Dermis blood vessel endothelial cell (primary cell): ENCODE measurements at places on chromosomes 13 and 19. TPM values are rescaled to one million over a fixed set of nuclear protein-coding genes. Genes with fewer than 3 reads are reported as not detected.

GRCh38 chr19:56117376-56117884, 3.7 kb downstream of the ZNF787 start:
- DNase-seq = no peak

- no peak for DNase-seq
Measured at GRCh38 chr19:35249146-35249847, 495 bp downstream of the LSR start.

DNA sequence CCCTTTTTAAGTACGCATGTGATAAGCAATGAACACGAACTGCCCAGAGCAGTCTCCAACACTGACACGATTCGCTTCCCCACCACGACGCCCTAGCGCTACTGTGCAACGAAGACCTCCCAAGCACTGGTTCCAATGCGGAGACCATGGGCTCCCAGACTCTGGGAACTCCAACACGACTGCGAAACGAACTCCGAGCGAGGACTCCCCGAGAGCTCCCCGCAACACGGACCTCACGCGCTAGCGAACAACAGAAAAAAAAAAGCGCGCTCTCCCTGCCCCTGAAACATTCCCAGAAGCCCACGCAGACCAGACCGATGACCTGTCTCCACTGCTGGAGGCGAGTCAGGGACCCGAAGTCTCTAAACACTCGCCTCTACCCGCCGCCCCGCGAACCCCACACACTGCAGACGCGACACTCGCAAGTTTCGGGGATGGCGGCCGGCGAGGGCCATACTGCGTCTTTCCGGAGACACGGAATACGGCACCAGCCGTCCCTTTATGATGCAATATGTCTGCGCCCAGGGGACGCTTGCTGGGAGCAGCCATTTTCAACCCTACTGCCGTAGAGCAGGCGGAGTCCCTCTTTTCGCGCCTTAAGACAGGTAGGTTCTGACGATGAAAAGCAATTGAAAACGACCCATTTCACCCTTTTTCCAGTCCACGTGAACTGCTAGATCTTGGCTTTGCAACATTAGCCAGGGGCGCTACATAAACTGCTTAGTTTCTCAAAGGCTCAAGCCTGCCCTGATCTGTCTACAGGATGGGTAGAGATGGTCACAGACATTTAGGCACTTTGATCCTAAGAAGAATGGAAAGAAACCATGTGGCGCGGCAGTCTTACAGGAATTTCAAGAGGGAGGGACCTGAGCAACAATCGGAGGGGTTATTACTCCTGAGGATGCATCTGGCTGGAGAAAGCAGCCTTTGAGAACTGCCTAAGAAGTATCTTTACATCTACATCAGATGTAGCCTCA, at the start of gene ZNF577:
Gene ZNF577 (minus strand): TSS at position 430 of the 977 bp plus-strand sequence. CDS start 7,569 bp downstream, outside the sequence.
- peak; percentile 95 for DNase-seq

- no peak for DNase-seq
Measured at GRCh38 chr19:36049080-36049698, 4.9 kb downstream of the THAP8 start.

DNA sequence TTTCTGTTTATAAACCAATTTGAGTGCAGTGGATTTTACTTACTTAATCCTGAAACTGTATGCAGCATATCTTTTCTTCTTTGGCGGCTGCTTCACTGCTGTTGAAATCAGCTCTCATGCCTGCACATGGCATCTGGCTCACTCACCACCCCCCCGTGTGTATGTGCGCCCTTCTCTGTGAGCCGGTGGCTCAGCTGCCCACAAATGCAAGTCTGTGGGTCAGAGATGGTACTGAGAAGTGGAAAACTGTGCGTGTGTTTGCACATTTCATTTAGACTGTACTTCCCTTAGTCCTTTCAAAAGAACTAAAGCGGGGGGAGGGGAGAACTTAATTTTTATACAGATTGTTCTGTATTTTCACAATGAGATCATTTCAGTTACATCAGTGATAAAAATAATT, 307.6 kb downstream of the SHISA2 start:
- DNase-seq = no peak

DNA sequence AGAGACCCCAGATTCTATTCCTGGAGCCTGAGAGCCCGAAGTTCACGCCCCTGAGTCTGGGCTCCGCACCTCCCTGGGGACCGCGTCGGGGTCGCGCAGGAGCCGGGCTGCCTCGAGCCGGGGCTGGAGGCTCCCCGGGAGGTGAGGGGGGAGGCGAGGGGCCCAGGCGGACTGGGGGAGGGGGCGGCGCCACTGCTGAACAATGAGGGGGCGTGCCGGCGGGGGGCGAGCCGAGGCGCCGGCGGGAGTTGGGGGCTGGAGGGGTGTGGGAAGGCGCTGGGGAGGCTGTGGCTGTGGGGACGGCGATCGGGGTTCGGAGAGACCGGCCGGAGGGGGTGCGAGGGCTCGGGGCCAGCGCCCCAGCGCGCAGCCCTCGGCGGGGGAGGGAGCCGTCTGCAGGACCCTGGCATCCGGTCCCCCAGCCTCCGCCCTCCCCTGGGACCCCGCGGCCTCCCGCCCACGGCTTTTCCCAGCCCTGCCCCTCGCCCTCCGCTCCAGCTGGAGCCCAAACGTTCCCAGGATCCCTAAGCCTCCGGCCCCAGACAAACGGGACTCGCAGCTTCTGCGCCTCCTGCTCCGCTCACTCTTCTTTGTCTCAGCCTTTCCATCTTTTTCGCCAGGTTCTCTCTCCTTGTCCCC, 922 bp downstream of the PLEKHG2 start:
- DNase-seq = peak; percentile 75

- no peak for DNase-seq
Measured at GRCh38 chr13:113020323-113021080, 51.5 kb downstream of the MCF2L start.

DNA sequence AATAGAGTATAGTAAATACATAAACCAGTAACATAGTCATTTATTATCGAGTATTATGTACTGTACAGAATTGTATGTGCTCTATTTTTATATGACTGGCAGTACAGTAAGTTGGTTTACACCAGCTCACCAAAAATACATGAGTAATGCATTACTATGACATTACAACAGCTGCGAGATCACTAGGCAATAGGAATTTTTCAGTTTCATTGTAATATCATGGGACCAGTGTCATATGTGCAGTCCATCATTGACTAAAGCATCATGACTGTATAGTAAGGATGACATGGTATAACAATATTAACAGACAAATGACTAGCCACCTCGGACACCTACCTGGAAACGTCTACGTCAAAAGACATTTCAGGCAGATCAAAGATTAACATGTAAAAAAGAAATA, 33.6 kb downstream of the ATP7B start:
- DNase-seq = no peak

DNA sequence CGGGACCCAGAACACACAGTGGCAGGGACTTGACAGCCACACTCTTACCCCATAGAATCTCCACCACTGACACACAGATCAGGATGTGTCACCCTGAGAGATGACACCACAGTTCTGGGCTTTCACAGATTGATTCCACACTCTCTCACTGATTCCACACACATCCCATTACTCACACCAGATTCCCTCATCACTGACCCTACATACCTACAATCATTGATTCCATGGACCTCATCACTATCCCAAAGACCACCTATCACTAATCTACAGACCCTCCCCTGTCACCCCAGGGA, 57.6 kb upstream of the ZNF527 start:
- DNase-seq = no peak

- DNase-seq = no peak
Measured at GRCh38 chr13:42656161-42656560, 82.2 kb downstream of the TNFSF11 start.

GRCh38 chr19:12295191-12295590, 508 bp upstream of the ZNF44 start:
- DNase-seq = no peak

DNA sequence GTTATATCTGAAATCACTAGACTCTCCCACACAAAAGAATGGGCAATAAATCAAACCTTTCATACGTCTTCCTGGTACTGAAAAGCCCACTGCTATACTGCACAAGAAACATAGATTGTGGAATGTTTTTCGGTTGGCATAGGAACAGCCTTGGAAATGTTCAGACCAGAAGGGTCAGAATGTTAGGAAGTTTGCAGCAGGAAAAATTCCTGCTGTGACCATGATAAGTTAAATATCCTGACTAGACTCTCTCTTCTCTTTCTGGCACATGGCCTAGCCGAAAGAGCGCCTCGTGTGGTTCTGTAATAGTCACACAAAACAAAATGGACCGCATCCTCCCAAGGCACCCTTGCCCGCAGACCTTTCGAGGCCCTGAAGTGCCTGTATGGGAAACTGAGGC, 427.2 kb downstream of the COG6 start:
- DNase-seq = peak; percentile 98

GRCh38 chr19:41416194-41416674, 10.9 kb downstream of the B3GNT8 start:
- DNase-seq = no peak

- no peak for DNase-seq
Measured at GRCh38 chr13:30375265-30375835, 46.9 kb upstream of the UBE2L5 start.

DNA sequence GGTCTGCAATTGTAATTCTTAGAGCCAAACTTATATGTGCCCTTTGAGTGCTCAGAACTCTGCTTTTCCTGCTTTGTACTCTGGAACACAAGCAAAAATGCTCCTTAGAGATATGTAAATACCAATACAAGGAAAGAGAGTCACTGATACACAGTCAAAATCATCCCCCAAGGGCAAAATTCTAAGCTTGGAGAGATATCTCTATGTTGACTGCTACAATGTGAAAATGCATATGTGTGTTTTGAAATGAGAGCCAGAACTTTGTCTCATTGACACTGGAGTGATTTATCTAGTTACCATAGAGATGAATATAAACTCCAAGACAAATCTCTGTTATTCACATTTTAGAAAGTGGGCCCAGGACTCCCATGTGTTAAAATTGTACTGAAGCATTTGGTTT, 494.8 kb upstream of the SLITRK1 start:
- no peak for DNase-seq

DNA sequence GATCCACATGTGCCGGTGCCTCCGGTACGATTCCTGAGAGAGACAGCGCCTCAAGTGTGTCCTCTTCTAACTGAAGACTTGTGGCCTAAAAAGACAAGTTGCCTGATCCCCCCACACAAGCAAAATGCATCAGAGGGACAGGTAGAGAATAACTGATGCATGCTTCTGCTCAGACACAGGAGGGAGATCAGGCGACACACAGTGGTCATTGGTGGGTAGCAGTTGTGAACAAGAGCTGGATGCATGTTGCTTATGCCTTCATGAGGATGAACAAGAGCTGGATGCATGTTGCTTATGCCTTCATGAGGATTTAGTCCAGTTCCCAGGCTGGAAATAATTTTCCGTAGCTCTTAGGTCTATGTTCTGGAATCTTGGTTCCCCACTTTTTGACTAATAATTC, 505.6 kb downstream of the MYO16 start:
- DNase-seq = no peak

- DNase-seq = no peak
Measured at GRCh38 chr19:58355215-58355796, 2.0 kb upstream of the A1BG start.

- DNase-seq = no peak
Measured at GRCh38 chr13:89910166-89910565, 1437.3 kb upstream of the MIR17HG start.

DNA sequence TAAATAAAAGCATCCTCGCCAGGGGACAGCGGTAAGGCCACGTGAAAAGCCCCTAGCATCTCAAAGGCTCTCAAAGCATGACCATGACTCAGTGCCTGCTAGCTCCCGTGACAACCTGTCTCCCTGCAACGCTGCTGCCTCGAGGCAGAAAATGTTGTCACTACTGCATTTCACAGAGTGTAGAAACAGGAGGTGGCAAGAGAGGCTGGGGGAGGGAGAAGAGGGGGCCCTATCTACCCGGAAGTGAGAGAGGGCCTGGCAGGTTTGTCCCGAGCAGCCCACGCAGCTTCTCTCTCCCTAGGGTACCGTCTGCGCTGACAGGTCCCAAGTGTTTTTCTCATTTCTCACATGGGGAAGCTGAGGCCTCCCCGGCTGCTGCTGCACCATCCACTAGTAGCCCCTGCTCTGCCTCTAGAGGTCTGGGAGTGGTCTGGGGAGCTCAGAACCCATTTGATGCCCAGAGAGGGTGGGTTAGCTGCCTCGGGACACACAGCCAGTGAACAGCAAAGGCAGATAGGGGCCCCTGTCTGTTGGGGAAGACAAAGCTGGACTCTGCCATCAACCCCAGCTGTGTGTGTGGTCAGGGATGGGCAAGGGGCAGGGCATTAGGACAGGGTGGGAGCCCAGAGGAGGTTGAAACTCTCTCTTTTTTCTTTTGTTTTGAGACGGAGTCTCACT, 3.7 kb downstream of the TINCR start:
- no peak for DNase-seq

DNA sequence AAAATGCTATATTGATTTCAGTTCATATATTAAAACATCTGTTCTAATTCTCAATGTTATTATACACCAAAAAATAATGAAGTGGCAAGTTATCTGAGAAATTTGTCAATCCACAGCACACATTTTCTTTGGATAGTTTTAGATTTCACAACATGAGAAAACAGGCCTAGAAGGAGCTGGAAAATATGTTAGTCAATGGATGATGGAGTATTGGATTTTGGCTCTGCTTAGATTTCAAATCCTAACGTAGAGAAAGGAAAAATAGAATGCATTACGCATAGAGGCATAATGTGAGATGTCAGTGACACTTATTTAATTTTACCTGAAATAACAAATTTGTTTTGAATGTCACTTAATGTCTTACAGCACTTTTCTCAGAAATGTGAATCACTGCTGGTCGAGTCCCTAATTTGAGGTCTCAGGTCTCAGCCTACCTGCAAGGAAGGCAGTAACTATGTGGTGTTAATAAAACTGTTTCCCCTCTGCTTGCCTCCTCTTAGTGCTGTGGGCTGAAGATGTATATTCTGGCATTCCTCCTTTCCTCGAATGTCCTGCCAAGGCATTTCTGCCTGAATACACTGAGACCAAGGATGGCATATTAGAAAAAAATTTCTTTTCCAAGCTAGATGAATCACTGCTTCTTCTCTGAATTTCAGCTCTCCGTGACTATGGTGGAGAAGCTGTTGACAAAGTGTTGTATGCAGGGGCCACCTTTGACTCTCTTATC, 232.4 kb downstream of the POSTN start:
- no peak for DNase-seq

DNA sequence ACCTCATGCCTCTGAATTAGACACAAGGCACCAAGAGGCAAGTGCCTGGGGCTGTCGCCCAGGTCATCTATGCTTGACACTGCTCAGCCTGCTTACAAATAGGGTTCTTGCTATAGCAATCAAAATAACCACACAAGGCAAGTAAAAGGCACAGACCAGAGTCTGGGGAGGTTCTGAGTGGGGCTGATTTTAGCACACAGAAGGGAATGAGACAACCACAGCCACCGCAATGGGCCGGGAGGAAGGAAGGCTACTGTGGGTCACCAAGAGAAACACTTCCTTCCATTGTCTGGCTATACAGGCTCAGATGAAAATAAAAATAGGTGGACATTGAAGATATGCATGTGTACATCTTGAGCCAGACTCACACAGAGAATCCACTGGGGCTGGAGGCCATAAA, 159.1 kb downstream of the DLEU7 start:
- DNase-seq = peak; percentile 76

ZNF254 gene
- 23.3 and 25.1 TPM in 2 replicates for total RNA-seq

FAM124A gene
- 9.4 and 9.7 TPM in 2 replicates for total RNA-seq

SMIM44 gene
- not detected in 2 replicates for total RNA-seq

GPR183 gene
- total RNA-seq = 0.09 and 0.34 TPM in 2 replicates

SMIM24 gene
- not detected in 2 replicates for total RNA-seq

SGCG gene
- not detected in 2 replicates for total RNA-seq

ZNF8 gene
- 5.6 and 6.1 TPM in 2 replicates for total RNA-seq

ZNF584 gene
- 8.2 and 12.0 TPM in 2 replicates for total RNA-seq

ATP5F1D gene
- 19.9 and 31.1 TPM in 2 replicates for total RNA-seq

TMEM238 gene
- 0.34 and 1.0 TPM in 2 replicates for total RNA-seq

TUBA3C gene
- not detected in 2 replicates for total RNA-seq
